Activated naive CD4-positive, alpha-beta T cell treated with Interleukin-2 at 50 U/mL for 16 hours (primary cell): ENCODE measurements at places on chromosomes 12 and 14.

DNA sequence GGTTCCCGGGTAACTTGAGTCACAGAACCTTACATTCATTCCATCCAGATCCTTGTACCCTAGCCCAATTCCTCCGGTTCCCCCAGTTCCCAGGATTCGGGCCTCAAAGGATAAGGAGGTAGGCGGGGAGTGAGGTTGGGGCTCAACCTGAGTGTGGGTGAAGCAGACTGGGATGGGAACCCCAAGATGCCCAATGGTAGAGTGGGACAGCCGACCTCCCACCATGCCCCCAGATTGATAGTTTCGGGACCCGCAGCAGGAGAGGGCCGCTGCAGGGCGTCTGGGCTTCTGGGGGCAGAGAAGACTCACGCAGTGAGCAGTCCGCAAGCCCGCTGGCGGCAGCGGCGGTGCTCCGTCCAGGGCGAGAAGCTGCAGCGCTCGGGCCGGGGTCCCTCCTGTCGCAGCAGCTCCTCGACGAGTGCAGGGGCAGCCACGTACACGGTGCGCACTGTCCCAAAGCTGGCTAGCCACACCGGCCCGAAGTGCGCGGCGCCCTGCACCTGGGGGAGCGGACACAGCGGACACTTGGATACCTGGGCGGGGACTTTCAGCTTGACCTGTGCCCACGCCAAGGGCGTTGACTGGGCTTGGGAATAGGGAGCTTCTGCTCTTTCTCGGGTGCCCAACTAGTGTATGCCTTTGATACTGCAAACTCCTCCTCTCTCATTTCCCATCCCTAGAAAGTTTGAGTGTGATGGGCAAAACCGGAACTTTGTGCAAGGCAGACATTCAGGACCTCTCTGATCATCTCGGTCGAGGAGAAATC lies 997 bp downstream of the CYP27B1 start:
- DNase-seq, result no peak

GRCh38 chr12:98868076-98868475 lies 223.0 kb downstream of the APAF1 start:
- DNase-seq, result no peak

GRCh38 chr12:109861689-109862314 lies 18.5 kb downstream of the GLTP start:
- DNase-seq, result no peak

GRCh38 chr12:80291108-80291754 lies 152.8 kb upstream of the PTPRQ start:
- DNase-seq, result no peak

GRCh38 chr12:11681207-11681606 lies 31.7 kb downstream of the ETV6 start:
- DNase-seq, result no peak

DNA sequence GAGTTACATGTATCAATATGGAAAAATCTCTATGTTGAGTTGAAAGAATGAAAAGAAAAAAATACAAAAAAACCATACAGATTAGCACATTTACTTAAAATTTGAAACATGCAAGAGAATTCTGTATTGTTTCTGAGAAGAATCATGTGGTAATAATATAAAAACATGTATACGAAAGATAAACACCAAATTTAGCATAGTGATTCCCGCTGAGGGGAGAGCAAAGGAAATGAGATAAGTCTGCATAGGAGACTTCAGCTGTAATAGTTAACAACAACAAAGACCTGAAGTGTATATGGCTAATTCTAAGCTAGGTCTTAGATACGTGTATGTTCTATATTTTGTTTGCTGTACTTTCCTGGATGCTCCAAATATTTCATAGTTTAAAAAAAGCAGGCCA lies 46.5 kb downstream of the FNTB start:
- DNase-seq, result no peak
